ENCODE measurements at places on chromosomes 4 and X.
A peak's percentile ranks its signal among the peaks of the same experiment; 100 is the strongest.

DNA sequence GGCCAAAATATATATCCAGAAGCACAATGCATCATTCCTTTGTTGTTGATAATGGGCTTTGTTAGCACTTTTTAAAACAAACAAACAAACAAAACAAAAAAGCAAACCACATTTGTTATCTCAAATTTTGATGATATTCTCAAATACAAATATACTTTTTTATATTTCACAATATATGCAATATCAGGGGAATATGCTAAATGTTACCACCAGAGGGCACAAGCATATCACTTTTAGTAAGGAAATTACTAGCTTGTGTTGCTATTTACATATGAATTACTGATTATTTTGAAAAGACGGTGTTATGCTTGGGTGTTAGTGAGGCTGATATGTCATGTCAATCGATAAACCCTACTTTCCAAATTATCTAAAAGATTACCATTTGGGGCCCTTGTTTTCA is 29.1 kb downstream of the RIPPLY1 start:
- DNase-seq, result peak; percentile 17

- no peak for DNase-seq
Measured at GRCh38 chrX:50188859-50189600, 11.8 kb downstream of the AKAP4 start.

- DNase-seq, result no peak
Measured at GRCh38 chrX:86194758-86195157, 46.5 kb downstream of the DACH2 start.

GRCh38 chrX:10555846-10556245 is 64.5 kb downstream of the MID1 start:
- no peak for DNase-seq

DNA sequence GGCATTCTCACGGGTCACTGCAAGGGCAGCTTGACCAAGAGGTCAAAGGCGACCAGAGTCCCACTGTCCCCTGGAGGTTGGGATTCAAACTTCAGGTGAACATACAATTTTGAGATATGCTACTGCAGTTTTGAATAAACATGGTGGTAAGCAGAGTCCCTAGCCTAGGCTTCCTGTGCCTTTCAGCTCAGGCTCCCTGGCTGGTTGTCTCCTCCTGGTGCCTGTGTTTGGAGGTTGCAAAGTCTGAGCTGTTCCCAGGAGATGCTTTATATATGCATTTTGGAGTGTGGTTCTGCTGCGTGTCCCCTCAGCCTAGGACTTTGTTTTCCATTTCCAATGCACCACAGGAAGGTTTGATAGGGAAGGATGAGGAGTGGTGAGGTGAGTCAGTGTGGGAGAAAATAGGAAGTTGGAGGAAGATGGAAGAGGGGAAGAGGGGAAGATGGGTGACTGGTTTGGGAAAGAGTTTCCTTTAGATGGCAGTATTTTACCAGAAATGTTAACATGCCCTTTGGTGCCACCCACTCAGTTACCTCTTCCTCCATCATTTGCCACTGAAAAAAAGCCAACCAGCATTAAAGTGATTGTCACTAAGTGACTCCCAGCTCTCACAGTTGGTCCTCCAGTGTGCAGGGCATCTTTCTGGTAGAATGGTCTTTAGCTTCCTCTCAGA is 211.7 kb upstream of the AGTR2 start:
- DNase-seq, result no peak

GRCh38 chr4:10203851-10204250 is 87.3 kb upstream of the WDR1 start:
- DNase-seq, result no peak

- no peak for DNase-seq
Measured at GRCh38 chr4:154313004-154313585, 178.5 kb downstream of the DCHS2 start.

Measured in fibroblast of lung (primary cell).